ENCODE measurements at places on chromosomes 2 and 18.

GRCh38 chr2:165305391-165306096, 66.3 kb downstream of the SCN2A start:
- peak; percentile 41 for DNase-seq

DNA sequence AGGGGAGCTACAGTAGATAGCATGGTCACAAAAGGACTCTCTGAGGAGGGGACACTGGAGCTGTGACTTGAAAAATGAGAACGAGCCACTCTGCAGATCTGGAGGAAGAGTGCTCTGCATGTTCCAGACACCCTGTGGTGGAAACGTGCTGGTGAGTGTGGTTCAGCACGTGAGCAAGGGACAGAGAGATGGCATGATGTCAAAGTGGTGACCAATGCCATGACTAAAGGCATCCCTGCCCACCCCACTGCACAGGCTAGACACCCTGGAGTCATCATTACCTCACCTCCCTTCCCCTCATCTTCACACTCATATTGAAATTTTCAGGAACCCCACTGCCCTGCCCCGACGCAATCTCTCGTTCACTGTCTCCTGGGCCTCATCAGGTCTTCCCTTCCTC, 56.5 kb downstream of the SLC4A5 start:
- no peak for DNase-seq

GRCh38 chr2:178084273-178084672, 11.7 kb upstream of the PDE11A start:
- DNase-seq = no peak

DNA sequence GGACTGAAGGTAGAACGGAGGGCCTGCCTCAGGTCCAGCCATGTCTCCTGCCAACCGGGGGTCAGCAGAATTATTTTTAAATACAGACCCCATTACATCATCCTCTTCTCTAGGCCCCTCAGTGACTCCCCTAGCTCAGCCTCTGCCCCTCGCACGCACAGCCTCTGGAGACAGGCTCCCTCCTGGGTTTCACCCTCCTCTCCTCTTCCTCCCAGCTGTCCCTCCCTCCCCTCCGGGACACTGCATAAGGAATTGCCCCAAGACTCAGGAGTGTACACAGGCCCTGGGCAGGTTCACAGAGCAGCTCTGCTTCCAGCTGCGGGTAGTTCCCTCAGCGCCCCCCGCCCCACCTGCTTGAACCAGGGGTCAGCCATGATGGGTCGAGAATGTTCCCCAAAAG, 520.2 kb upstream of the MYT1L start:
- DNase-seq = no peak

DNA sequence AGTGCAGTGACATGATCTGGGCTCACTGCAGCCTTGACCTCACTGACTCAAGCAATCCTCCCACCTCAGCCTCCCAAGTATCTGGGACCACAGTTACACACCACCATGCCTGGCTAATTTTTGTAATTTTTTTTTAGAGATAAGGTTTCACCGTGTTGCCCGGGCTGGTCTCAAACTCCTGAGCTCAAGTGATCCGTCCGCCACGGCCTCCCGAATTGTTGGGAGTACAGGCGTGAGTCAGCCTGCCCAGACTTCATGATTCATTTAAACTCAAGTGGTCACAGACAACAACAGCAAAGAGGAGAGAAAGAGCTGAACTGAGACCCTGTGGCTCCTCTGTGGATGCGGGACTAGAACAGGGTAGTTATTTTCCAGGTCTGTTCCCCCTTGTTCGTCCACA, 83.0 kb downstream of the TSHZ1 start:
- no peak for DNase-seq
